H54 (cell line): ENCODE measurements at places on chromosomes 5 and 9.

DNA sequence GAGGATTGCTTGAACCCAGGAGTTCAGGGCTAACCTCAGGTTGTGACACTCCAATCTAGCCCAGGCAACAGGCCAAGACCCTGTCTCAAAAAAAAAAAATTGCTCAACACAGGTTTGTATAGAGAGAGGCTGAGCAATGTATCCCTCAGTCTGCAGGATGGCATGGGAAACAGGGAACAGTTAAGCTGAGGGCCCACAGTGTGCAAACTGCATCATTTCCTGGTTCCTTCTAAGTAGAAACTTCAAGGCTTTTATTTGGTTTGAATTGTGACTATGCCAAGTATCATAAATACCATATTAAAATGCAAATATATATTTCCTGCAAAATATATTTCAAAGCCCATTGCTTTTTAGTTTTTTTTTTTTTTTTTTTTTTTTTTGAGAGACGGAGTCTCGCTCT is 13.7 kb upstream of the ROPN1L start:
- no peak for DNase-seq

GRCh38 chr5:157864067-157864466 is 5.1 kb upstream of the CLINT1 start:
- no peak for DNase-seq

GRCh38 chr5:134738963-134739661 is 764 bp downstream of the CAMLG start:
- no peak for DNase-seq

DNA sequence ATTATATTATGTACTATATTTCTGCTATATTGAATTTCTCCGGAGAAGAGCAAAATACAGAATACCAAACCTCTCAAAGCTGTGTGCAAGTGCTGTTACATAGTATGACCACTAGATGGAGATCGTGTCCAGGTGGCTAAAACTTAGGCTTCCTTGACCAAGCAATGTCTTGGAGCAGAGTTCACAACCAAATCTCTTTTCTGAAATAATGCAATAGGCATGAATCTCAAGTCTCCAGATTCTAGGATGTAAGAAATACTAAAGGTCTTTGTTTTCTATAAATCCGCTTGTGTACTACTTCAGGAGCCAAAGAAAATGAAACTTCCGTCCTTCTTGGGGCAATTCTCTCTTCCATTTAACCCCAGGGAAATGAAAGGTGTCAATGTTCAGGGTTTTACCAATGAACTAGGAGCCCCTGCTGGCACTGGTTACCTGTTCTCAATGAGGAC is 181.5 kb upstream of the RAI14 start:
- DNase-seq: peak; percentile 49

DNA sequence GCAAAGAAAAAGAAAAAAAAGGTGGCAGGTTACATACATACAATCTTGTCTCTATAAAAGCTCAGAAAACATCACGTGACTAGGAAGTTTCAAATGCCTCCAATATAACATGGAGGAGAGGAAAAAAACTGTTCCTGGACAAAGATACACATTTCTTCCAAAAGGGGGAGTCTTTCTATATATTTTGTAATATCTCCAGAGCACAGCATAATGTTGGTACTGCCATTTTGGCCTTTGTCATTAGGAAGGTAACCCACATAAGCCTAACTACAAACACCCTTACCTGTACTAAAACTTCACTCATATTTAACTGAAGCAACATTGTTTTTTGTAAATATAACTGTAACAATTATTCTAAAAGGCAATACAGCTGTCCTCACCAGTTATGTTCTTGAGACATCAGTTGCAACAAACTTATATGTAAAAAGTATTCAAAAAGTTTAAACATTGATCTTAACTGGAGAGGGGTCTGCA is 1.2 kb upstream of the BTF3 start:
- DNase-seq: peak; percentile 30

DNA sequence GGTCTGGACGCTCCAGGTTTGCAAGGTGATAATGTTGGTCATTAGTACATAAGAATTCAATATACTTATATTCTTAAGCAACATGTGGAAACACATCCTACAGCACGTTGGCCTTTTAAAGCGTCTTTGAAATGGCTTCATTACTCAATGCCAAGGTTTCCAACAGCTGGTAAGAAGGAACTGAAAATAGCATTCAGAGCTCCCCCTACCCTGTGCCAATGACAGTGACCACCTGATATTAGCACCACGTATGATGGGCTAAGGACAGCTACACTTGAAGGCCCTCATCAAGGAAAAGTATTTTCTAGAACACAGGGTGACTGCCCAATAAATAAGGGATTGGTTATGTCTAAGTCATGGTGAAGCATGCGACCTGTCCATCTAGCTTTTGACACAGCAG is 9.9 kb downstream of the ZNF622 start:
- no peak for DNase-seq

- no peak for DNase-seq
These were observed 33.2 kb downstream of the IDNK start for GRCh38 chr9:83656032-83656680.

GRCh38 chr5:13913962-13914361 is 30.5 kb downstream of the DNAH5 start:
- DNase-seq: no peak

DNA sequence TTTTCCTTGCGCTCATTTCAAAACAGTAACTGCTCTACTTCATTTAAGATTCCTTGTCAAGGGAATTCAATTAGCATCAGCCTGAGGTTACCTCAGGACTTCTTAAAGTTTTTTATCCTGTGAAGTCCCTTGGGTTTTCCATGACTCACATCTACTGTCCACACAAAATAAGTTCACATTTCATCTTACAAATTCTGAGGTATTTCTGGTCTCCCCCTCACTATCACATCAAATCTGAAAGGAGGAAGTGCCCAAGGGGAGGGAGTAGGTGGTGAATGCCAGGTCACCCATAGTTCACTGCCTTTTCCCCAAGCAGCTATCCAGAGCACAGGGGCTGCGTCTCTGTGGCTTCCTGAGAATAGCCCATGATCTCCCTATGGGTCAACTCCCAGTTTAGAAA is 227.1 kb upstream of the NREP start:
- no peak for DNase-seq

DNA sequence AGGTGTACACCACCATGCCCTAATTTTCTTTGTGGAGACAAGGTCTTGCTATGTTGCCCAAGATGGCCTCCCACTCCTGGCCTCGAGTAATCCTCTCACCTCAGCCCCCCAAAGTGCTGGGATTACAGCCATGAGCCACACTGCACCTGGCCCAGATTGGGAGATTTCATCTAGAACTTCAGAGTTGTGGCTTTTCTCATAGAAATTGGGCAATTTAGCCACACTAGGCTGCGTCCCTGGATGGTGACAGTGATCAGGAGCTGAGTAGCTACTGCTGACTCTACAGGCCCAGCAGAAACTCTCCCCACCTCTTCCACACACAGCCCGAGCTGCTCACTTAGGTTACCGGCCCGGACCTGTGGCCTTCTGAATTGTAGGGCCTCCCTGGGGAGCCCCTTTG is 7.7 kb downstream of the PFN3 start:
- DNase-seq: no peak

GRCh38 chr5:72351376-72351775 is 31.2 kb downstream of the PTCD2 start:
- no peak for DNase-seq

- DNase-seq: no peak
These were observed 10.2 kb downstream of the MGAT1 start for GRCh38 chr5:180792287-180792964.

DNA sequence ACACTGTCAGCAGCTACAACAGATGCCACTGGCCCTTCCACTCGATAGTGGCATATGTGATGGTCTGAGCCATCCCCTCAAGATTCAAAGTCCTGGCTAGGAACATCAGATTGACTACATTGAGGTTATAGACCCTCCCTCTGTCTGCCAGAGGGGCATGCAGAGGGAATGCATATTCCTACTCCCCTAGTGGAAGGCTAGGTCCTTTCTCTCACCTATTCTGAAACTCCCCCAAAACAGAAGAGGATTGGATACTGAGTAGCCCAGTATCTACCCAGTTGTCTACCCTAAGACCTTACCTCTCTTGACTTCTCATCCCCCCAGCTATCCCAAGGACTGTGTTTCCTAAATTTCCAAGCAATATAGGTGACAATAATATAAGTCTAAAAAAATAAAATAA is 78.5 kb upstream of the PDE4D start:
- no peak for DNase-seq

DNA sequence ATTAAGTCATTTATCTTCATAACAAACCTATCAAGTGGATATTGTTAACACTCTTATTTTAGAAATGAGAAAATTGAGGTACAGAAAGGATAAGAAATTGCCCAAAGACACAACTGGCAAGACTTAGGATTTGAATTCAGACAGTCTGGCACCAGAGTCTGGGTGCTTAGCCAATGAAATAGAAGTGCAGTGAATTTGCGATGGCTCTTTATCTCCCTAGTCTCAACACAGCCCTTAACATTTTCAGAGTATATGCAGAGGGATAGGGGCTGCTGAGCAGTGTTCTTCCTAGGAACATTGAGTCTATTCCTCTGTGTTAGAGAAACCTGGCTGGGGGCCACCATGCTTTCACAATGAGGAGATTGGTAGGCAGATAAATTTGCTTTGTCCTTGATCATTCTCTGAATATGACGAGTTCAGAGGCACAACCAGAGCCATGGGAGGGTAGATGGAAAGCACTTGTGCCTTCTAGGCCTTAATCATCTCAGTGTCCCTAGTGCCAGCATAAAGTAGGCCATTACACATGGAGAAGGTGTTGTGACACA is 6.1 kb upstream of the FSD1L start:
- DNase-seq: no peak

DNA sequence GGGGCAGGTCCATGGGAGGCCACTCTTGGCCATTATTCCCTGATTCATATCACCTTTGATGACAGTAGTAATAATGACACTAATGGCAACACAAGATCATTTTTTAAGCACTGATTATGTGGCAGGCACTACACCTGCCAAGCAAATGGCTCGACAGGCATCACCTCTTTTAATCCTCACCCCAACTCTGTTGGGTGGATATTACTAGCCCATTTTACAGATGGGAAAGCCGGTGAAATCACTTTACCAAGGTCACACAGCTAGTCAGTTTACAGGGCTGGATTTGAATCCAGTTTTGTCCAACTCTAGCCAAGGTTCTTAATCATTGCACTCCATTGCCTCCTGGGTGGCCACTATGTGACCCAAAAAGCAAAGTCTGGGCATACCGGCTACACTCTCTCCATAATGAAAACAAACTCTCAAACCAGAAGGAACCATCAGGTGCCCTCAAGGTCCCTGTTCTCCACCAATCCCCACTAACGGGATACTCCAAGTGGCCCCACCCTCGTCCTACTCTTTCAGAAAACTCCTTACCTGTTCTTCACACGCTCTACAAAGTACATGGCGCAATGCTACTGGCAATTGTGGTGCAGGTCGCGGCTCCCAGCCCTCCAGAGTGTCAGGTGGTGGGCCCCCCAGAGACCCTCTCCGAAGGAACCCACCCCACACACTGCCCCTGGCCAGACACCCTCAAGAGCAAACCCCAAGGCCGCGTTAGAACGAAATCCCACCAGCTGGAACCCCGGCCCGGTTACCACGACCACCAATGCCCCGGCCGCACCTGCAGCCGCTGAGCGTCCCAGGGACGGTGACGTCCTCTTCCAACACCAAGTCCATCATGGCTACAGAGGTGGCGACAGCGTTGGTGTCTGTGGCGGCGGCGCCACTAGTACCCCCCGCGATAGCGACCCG is 572 bp downstream of the CDK5RAP2 start:
- DNase-seq: peak; percentile 67

DNA sequence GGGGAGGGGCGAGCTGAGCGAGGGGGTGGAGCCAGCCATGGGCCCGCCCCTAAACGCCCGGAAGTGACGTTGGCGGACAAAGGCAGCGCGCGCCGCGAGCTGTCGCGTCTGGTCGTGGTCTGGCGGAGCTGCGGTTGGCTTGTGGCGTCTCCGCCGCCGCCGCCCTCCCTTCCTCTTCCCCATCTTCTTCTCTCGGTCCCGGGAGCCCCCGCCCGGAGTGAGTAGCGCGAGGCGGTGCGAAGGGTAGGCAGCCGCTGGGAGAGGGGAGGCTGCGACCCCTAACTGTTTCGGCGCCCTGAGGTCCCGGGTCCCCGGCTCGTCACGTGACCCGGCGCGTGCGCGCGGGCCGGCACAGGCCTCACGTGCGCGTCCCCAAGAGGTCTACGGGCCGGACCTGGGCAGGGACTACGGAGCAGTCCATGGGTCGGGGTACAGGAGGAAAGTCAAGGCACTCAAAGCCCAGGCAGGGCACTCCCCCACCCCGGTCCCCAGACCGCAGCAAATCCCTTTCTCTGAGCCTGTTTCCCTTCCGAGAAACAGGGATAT is at the start of gene NTMT1:
Gene NTMT1, plus strand, starts transcription at position 85 of the 546 bp plus-strand sequence. CDS start 6,541 bp downstream, outside the sequence.
- peak; percentile 63 for DNase-seq

- DNase-seq: no peak
These were observed 1352.6 kb upstream of the NUDT12 start for GRCh38 chr5:104915226-104915625.

GRCh38 chr9:116271340-116271739 is 117.7 kb downstream of the PAPPA start:
- no peak for DNase-seq

DNA sequence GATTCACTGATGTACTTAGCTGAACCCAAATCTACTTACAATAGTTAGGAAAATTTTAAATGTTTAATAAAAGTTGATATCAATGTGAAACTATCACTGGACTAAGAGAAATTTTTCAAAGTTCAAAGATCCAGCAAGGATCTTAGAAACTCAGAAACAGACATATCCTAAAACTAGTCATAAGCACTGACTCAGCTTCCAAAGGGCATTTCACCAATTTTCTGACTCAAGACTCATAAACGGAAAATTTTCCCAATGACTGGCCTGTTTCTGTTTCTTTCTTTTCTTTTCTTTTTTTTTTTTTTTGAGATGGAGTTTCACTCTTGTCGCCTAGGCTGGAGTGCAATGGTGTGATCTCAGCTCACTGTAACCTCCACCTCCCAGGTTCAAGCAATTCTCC is 66.6 kb downstream of the CDC14B start:
- DNase-seq: peak; percentile 56

GRCh38 chr5:96742538-96742937 is 65.2 kb downstream of the ERAP1 start:
- DNase-seq: no peak

GRCh38 chr9:87199278-87199677 is 252.0 kb upstream of the GAS1 start:
- no peak for DNase-seq

DNA sequence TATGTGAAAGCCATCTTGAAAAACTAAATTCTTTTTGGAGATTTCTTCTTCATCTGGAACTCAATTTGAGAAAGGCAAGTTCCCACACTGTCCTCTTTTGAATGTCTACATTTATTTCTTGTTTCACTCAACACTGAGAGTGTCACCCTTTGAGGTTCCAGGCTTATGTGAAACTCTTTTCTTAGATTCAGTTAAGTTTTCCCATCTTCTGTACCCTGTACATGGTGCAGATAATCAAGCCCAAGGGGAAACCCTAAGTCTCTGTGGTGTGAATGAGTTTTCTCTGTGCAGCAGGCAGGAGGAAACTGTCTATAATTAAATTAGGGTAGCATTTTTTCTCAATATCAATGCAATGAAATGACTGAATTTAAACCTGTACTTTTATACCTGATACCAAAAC is 72.3 kb upstream of the PRLR start:
- no peak for DNase-seq
